ENCODE measurements at places on chromosomes 7 and 10. TPM values are rescaled to one million over a fixed set of nuclear protein-coding genes. Genes with fewer than 3 reads are reported as not detected.

Gene GPR15LG
- polyA plus RNA-seq: not detected

Gene C10orf67
- polyA plus RNA-seq: 0.76 TPM

Gene CFAP70
- 0.65 TPM for polyA plus RNA-seq

- DNase-seq: peak; percentile 58
Measured at GRCh38 chr7:14754631-14755030, 147.9 kb downstream of the DGKB start.

- peak; percentile 72 for DNase-seq
Measured at GRCh38 chr7:133602291-133602690, 349.4 kb downstream of the EXOC4 start.

- DNase-seq: peak; percentile 76
Measured at GRCh38 chr10:60099998-60100747, 193.8 kb upstream of the CCDC6 start.

GRCh38 chr10:66828957-66829356, 96.9 kb upstream of the LRRTM3 start:
- DNase-seq: peak; percentile 1

DNA sequence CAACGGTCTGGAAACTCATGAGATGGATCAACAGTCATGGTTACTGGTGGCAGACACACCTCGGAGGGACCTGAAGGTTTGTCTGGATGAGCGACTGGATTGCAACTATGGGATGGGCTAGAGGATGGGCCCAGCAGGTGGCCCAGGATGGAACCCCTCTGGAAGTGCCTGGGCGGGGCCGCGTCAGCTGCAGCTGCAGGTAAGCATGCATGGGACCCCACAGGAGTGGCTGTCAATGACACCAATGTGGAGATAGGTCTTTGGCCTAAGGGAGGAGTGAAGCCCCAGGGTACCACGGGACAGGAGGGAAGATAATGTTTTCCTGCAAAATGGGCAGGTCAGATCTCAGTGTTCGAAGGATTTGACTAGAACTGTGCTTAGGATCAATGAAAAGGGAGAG, 103.4 kb downstream of the LANCL2 start:
- DNase-seq: no peak

- DNase-seq: peak; percentile 80
Measured at GRCh38 chr7:93973134-93973533, 31.0 kb downstream of the BET1 start.

- peak; percentile 16 for DNase-seq
Measured at GRCh38 chr7:17598846-17599245, 300.4 kb downstream of the AHR start.

DNA sequence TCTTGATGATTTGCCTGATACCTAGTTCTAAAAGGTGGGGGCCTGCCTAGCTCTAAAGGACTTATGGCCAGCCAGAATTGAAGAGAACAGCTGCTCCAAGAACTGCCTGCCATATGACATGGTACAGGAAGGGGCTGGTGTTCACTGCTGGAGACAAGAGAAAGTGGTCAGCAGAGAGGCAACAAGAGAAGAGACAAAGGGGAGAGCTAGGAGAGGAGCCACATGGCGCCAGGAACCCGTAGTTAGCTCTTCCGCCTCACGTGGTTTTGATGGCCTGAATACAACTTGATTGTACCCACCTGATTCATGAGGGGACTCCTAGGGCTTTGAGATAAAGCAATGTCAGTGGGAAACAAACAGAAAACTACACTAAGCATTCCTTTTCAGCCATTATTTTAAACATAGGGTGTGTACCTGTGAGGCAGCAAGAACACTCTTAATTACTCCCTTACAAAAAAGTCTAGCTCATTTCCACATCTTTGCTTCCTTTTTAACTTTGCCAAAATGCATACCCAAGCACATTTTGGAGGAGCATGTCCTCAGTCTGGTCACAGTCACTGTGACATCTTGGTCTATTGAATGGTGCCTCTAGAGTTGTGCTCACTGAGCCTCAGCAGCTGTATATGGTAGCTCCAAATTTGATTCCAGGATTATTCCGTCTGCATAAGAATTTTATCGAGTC, 71.6 kb downstream of the CCDC71L start:
- DNase-seq: no peak

DNA sequence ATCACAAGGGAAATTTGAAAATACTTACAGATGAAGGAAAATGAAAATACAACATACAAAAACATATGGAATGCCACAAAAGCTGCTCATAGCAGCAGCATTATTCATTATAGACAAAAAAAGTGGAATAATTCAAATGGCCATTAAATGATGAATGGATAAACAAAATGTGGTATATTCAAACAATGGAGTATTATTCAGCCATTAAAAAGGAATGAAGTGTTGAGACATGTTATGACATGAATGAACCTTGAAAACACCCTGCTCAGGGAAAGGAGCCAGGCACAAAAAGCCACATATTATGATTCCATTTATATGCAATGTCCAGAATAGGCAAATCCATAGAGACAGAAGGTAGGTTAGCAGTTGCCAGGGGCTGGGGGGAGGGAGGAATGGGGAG, 62.6 kb upstream of the SFMBT2 start:
- DNase-seq: no peak

DNA sequence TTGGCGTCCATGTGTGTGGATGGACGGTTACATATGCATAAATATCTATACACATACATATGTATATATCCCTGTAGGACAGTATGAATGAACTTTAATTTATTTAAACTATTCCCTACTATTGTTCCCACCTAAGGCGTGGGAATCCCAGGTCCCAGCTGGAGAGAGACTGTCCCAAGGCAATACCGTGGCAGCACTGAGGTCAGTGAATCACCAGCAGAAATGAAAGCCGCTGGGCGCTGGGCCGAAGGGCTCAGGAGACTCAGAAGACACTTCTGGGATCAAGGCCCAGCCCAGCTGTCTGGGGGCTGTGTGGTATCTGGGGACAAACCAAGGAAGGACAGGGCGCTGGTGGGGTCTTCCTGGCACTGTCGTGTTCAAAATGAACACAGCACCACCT, 49.6 kb upstream of the MYL10 start:
- peak; percentile 36 for DNase-seq
